ENCODE measurements at places on chromosomes 12 and 14. TPM values are rescaled to one million over a fixed set of nuclear protein-coding genes. Genes with fewer than 3 reads are reported as not detected.

DNA sequence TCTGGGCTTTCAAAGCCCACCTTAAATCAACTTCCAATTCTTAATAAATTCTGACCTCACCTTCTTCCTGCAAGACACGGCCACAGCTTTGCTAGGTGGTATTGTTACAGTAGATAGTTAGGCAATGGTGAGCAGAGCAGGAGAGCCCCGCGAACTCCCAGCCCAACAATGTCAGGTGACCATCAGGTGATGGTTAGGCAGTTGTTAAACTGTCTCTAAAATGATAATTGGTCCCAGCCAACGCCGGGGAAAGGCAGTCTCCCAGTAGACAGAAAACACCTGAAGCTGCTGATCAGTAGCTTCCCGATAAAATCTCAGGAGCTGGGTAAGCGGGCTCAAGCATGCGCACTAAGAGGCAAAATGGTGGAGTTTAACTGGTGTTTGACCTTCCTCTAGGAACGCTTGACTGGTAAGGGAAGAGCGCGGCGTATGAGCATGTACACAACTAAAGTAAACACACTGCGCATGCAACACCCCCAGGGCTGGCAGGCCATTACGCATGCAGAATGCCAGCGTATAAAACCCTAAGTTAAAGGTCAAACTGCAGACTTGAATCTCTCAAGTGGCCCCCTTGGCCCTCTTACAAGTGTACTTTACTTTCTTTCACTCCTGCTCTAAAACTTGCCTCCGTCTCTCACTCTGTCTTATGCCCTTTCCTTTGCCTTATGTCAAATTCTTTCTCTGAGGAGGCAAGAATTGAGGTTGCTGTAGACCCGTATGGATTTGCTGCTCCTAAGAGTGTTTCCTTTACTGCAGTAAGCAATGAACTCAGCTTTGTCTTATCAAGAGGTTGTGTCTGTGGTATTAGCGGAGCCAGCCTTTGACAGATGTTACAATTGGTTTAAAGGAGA is 113.5 kb downstream of the C12orf75 start:
- no peak for DNase-seq

DNA sequence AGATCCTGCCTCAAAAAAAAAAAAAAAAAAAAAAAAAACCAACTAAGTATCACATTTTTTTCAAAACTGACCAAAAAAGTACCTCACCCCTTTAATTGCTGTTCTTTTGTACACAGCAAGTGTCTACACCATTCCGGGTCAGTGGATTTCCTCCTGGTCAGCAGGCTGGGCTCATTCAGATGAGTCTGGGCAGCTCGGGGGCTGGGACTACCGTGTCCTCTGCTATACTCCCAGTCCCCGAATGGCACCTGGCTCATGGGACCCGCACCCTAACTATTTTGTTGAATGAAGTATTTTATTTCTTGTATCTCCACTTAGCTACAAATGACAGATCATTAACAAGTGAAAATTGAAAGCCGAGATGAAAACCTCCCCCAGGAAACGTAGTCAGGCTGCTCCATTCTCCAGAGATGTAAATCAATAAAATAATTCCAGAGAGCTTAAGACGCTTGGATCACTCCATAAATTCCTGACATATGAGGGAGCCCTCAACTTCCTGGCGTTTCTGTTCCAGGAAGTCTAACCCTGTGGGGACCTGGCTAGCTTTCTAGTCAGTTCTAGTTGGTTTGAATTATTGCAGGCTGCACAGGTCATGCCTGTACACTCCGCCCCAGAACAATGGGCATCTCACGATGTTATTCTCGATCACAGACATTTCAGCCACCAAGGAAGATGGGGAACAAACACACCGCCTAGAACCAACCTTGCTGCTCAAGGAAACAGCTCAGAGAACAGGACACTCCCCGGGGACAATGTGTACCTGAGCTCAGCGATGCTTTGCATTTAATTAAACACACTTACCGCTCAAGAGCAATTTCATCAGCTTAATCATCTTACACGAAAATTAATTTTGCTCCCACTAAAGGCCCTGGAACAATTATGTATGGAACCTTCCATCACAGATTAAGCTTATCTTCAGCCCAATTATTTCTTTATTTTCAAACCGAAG is 76.3 kb downstream of the RIMBP2 start:
- DNase-seq, result no peak

- no peak for DNase-seq
Observed at GRCh38 chr12:46432325-46432724, 59.8 kb upstream of the SLC38A2 start.

- DNase-seq, result no peak
Observed at GRCh38 chr12:122875590-122876220, 20.2 kb downstream of the VPS37B start.

DNA sequence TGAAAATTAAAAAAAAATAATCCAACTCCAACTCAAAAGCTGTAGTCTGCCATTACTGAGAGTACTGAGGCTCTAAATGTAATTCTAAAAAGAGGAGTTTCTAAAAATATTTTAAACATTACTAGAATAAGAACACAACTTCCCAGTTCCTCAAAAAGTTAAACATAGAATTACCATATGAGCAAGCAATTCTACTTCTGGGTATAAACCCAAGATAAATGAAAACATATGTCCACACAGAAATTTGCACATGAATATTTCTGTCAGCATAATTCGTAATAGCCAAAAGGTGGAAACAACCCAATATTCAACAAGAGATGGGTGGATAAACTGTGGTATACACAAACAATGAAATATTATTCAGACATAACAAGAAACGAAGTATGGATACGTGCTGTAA is 15.0 kb upstream of the NR2C1 start:
- DNase-seq, result no peak

Gene ERBB3
- total RNA-seq, result 0.47 TPM

Data from CD4-positive, alpha-beta T cell (primary cell).